ENCODE measurements at places on chromosomes 16 and 17.

DNA sequence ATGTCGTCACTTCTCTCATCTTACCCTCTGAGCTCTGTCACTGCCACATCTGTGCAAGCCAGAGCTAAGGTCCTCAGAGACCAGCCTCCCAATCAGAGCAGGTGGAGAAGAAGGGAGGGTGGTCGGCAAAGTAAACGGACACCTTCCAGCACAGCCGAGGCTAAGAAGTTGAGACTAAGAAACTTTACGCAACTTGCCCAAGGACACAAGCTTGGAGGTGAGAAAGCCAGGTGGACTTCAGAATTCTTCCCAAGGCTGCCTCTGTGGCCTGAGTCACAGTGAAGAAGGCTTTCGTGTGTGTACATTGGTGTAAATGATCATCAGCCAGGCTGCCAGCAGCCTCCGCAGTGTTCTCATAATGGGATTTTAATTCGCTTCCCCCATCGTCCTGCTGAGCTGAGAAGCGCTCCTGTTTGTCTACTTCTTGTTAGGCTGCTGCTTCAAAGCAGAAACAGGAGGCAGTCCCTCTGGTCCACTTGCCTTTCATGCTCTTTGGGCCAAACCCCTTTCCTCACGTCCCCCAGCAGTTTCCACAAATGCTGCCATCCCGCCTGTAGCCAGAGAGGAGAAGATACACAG, 125.0 kb upstream of the RPL38 start:
- DNase-seq: no peak

GRCh38 chr17:62573480-62574117, 53.9 kb upstream of the MRC2 start:
- DNase-seq: no peak

DNA sequence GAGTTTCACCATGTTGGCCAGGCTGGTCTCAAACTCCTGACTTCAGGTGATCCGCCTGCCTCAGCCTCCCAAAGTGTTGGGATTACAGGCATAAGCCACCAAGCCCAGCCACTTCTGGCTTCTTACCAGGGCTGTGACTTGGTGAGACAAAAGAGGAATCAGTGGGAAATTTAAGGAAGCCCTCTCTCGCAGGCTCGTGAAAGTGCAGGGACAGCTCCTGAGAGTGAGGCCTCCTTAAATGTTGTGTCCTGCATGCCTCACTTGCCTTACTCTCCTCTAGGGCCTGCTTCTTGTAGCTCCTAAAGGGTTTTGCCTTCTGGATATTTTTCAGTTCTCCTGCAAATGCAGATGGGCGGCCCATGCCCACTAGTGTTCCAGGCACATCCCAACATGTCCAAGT, 5.2 kb downstream of the AHSP start:
- no peak for DNase-seq

GRCh38 chr16:19753815-19754643, 36.0 kb downstream of the IQCK start:
- no peak for DNase-seq

DNA sequence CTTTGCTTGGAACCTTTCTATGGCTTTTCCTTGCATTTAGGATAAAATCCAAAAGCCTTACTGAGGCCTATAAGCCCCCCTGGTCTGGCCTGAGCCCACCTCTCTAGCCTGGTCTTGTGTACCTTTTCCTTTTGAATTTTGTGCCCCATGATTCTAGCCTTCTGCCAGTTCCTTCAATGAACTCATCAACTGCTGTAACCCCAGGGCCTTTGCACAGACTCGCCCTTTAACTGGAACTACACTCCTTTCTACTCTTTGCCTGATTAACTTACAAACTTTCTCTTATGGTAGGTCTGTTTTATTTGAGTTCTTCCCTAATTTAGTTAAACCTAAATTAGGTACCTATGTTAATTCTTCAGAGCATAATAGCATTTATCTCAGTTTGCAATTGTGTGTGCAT, 24.2 kb downstream of the GJD3 start:
- DNase-seq: no peak
